Caco-2 (cell line): ENCODE measurements at places on chromosomes 13 and 19. TPM values are rescaled to one million over a fixed set of nuclear protein-coding genes. Genes with fewer than 3 reads are reported as not detected.

Gene ALKBH6
- 29.4 and 30.8 TPM in 2 replicates for total RNA-seq

DNA sequence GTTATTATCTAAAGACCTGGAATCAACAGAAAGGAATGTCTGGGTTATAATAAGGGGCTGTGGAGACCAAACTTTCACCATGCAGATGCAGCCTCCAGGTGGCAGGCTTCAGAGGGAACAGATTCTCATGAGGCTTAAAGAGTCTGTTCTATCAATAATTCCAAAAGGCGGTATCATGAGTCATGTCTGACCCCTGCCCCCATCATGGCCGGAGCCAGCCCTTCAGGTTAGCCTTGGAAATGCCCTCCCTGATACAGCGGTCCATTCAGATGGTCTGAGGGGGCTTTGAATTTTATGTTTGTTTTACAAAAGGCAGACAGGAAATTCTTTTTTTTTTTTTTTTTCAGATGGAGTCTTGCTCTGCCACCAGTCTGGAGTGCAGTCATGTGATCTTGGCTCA, 21.7 kb upstream of the LAMP1 start:
- DNase-seq, result peak; percentile 77

DNA sequence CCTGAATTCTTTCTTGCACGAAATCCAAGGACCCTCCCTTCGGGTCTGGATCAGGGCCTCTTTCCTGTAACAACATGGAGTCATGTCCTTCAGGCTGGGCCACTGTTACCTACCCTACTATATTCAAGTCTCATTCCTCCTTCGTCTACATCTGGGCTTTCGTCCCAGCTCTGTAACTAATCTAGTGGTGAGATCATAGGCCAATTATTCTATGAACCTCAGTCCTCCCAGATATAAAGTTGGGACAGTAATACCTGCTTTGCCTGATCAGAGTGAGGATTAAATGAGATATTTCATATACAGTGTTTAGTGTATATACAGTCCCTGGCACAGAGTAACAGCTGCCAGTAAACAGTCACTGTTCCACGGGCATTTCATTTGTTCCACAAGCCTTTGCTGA, 48.3 kb upstream of the ATP12A start:
- no peak for DNase-seq

DNA sequence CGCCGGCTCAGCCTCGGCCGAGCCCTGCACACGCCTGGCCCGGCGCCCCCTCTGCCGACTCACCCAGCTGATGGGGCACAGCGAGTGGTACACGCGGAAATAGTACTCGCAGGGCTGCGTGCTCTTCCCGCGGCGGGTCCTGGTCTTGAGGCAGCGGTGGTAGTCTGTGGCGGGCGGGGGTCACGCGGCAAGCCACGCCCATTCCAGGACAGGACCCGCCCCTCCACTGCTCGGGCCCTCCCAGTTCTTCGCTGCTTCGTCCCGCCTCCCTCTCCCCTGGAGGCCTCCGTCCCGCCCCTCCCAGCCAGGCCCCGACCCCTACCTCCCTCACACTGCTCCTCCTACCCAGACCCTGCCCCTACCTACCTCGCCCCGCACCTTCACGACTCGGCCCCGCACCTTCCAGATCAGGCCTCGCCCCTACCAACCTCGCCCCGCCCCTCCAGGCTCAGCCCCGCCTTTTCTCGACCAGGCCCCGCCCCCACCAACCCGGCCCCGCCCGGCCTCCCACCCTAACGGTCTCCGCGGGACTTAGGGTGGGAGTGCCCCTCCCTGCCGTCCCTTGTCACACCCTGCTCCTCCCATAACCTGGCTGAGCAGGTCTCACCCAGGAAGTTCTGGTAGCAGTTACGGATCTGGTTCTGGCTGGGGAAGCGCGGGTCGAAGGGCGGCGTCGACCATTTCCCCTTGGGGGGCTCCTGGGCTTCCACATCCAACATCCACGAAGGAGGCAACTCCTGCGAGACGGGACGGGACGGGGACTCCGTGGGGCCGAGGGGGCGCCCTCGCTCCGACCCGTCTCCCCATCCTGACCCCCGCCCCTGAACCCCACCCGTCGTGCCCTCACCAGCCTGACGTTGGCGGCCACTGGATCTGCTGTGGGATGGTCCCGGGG, 469 bp downstream of the COX6B2 start:
- peak; percentile 74 for DNase-seq

DNA sequence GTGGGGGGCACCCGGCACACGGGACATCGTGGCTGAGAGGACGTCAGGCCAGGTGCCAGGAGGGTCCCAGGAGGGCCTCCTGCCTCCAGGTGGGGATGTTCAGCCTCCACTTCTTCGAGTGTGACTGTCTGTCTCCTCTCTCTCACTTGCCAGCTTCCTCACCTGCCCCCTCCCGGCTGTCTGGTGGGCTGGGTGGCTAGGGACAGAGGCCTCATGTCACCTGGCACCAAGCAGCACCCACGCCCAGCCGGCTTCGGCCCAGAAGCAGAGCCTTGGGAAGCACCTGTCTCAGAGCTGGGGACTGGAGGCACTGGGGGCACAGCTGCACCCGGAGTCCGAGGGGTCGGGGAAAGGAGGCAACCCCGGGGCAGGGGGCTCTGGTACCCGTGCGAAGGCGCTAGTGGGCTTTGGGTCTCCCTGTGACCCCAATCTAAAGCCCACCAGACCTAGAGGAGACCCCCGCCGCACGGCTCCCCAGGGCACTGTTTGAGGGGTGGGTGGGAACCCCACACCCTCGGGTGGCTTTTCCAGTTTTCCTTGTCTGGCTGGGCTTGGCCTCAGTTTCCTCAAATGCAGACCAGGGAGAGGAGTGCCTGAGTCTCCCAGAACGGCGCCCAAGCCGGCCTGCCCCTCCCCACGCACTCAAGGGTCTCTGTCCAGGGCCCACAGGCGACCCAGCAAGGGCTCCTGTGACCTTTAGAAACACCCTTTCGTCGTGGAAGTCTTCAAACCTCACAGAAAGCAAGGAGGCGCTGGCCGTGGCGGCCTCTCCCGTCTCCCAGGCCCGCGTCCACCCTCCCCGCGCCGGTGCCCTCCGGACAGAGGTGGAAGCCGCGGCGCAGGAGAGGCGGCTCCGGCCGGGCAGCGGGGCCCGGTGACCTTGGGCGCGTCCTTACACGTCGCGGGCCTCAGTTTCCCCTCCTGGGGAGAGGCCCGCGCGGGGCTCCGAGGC, 664 bp upstream of the HCN2 start:
- peak; percentile 38 for DNase-seq
